ENCODE measurements at places on chromosomes 5 and 9. TPM values are rescaled to one million over a fixed set of nuclear protein-coding genes. Genes with fewer than 3 reads are reported as not detected.

The RAI14 gene
- polyA plus RNA-seq, result 82.7 TPM

The NPR2 gene
- 25.4 TPM for polyA plus RNA-seq

The PIP5K1B gene
- 8.1 TPM for polyA plus RNA-seq

The LCP2 gene
- 3.7 TPM for polyA plus RNA-seq

The NCS1 gene
- 32.3 TPM for polyA plus RNA-seq

The AIF1L gene
- 375 TPM for polyA plus RNA-seq

The TEX48 gene
- not detected for polyA plus RNA-seq

The SIT1 gene
- polyA plus RNA-seq, result 0.28 TPM

The FRMPD1 gene
- 0.82 TPM for polyA plus RNA-seq

The SPINK4 gene
- polyA plus RNA-seq, result not detected

The PRRX2 gene
- polyA plus RNA-seq, result 1.1 TPM

The RAB3C gene
- 2.7 TPM for polyA plus RNA-seq

The UBE2R2 gene
- 70.9 TPM for polyA plus RNA-seq

The SH3GL2 gene
- 6.1 TPM for polyA plus RNA-seq

The LHX6 gene
- 5.0 TPM for polyA plus RNA-seq
